ENCODE measurements at places on chromosomes 16 and 17.

DNA sequence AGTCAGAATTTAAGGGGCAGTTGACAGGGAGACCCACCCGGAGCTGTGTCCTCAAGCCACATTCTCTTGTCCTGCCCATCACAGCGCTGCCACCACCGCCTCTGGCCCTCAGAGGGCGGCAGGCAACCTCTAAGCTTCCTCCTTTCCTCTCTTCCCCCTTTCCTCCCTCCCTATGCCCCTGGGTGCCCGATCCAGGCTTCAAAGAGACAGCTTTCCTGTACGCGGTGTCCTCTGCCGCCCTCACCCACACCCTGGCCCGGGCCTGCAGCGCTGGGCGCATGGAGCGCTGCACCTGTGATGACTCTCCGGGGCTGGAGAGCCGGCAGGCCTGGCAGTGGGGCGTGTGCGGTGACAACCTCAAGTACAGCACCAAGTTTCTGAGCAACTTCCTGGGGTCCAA, 23.5 kb downstream of the WNT9B start:
- no peak for ATAC-seq

DNA sequence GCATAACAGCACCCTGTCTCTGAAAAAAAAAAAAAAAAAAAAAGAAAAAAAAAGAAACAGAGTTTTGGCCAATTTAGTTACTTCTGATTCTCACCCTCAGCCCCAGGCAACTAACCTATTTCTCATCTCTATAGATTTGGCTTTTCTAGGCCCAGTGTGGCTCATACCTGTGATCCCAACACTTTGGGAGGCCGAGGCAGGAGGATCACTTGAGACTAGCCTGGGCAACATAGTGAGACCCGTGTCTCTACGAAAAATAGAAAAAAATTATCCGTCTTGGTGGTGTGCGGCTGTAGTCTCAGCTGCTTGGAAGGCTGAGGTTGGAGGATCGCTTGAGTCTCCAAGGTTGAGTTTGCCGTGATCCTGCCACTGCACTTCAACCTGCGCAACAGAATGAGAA, 8.7 kb downstream of the RPS6KB1 start:
- ATAC-seq, result no peak

- no peak for ATAC-seq
Observed at GRCh38 chr16:85423631-85424030, 189.5 kb upstream of the GSE1 start.

GRCh38 chr16:87353613-87354012, 30.0 kb downstream of the FBXO31 start:
- ATAC-seq, result no peak

- ATAC-seq, result no peak
Observed at GRCh38 chr16:5776876-5777275, 679.3 kb upstream of the EEF2KMT start.

- no peak for ATAC-seq
Observed at GRCh38 chr16:25835126-25835525, 143.4 kb downstream of the HS3ST4 start.

DNA sequence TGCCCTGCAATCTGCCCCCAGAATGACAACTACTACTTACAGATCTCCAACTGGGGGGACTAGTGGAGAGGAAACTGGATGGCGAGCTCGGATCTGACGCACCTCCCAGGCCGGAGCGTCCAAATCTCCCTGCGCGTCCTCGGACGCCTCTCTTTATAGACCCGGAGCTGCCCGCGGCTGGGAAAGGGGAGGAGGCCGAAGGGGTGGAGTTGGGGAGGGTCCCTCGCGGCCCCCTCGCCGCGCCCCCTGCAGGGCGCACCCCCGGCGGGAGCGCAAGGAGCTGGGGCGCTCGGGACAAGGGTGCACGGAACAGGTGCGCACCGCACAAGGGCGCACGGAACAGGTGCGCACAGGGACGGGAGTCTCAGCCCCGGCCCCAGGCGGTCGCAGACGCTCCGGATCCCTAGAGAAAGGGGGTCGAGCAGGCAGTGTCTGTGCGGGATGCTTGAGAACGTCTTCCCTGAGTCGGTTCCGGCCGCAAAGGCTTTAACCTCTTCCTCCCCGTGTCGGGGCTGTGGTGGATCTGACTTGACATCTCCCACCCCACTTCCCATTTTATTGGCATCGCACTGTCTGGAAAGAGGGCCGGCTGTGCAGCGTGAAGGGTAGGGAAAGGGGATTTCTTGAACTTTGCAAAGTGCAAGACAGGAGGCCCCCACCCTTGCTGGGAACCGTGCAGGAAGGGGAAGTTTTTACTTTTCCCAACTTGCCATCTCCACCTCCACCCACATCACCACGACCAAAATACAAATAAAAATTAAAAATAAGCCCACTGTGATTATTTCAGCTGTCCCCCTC, at the start of gene MYH11:
Gene MYH11 (minus strand): TSS at position 128 of the 798 bp plus-strand sequence. CDS start 18,776 bp downstream, outside the sequence.
- ATAC-seq, result peak; percentile 34

DNA sequence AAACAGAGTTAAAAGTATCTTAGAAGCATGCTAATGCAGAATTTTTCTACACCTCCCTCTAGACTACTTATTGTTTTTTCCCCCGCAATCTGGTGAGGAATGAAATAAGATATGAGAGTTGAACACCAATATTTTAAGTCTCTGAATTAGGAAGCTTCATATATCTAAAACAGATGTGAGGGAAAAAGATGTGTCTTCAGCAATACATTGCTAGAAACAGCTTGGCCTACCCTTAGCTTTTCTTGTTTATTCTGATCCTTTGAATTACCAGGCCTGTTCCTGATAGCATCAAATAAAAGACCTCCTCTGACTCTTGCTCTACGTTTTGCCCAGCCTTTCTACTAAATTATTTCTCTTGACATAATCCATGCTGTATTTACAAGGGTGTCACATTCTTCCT, 221.8 kb downstream of the CDH11 start:
- ATAC-seq, result peak; percentile 91

DNA sequence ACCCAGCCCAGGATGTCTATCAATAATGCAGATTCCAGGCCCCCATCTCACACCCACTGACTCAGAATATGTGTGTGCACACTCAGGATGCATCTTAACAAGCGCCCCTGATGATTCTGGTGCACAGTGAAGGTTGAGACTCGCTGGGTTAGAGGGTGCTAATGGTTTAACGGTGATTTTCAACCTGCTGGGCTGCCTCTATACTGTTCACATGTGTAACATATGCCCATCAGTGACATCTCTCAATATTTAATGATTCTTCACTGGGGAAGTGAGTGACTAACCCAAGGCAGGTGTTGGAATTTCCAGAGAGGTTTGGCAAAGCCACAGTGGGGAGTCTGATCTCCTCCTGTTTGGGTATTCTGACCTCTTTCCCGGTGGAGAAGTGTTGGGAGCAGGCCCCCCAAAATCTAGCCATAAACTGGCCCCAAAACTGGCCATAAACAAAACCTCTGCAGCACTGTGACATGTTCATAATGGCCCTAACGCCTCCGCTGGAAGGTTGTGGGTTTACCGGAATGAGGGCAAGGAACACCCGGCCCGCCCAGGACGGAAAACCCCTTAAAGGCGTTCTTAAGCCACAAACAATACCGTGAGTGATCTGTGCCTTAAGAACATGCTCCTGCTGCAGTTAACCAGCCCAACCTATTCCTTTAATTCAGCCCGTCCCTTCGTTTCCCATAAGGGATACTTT, 4.1 kb upstream of the DOC2B start:
- no peak for ATAC-seq

- peak; percentile 21 for ATAC-seq
Observed at GRCh38 chr17:42252597-42253550, 23.3 kb downstream of the STAT5B start.

DNA sequence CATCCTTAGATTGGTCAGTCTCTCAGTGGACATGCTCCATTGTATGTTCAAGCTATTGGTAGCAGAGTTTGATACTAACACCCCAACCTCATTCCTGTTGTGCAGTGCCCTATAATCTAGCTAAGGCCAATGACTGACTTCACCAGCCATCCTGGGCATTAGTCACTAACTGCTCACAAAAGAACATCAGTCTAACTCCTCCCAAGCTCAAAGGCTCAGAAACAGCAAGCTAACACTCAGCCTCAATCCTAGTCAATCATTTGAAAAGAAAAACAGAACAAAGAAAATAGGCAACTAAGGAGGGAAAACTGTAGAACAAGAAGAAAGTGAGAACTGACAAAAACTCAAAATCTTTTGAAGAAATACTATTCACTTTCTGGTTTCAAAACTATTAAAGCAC, 199.1 kb upstream of the C17orf78 start:
- peak; percentile 29 for ATAC-seq

GRCh38 chr16:87129771-87130170, 187.4 kb downstream of the C16orf95 start:
- no peak for ATAC-seq

- ATAC-seq, result no peak
Observed at GRCh38 chr16:56324406-56324805, 100.9 kb downstream of the AMFR start.

GRCh38 chr17:70882504-70882903, 713.2 kb downstream of the KCNJ2 start:
- no peak for ATAC-seq

- no peak for ATAC-seq
Observed at GRCh38 chr16:58492735-58493134, 7.2 kb upstream of the NDRG4 start.

DNA sequence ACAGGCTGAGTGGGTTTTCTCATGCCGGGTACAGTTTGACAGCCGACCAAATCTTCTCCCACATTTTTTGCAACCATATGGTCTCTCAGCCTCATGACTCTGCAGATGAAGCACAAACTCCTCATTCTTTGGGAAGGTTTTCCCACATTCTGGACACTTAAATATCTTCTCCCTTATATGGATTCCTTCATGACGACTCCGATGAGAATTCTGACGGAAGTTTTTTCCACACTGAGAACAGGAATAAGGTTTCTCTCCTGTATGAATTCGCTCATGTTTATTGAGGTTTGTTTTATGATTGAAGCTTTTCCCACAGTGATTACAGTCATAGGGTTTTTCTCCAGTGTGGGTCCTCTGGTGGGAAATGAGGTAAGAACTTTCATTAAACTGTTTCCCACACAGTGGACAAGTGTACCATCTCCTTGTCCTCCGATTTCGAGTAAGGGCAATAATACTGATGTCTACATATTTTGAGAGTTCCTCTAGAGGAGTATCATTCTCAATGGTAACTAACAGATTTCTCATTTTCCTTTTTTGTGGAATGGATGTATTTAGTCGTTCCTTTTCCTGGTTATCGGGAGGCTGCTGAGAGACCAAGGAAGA, 10.9 kb downstream of the ZNF200 start:
- no peak for ATAC-seq

DNA sequence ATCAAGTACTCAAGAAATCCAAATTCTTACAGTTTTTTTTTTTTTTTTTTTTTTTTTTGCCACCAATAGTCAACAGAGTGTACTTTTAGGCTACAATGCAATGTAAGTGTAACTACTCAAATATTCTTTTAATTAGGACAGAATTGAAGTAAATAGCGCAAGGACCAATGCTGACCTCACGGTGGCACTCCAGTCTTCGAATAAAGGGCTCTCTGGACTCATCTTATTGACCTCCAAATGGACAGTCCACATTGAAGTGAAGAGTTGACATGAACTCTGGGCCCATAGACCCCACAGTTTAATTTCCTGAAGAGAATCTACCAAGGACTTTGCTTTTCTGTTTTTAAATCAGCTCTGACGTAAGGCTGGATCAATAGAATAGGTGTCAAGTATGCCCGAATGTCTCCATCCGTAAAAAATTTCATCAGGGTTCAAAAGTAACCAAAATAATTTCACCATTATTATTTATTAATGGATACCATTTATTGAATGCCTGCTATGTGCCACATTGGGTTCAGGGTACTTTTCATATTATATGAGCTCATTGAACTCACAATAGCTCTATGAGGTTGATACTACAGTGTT, 7.3 kb upstream of the DDX52 start:
- peak; percentile 91 for ATAC-seq

DNA sequence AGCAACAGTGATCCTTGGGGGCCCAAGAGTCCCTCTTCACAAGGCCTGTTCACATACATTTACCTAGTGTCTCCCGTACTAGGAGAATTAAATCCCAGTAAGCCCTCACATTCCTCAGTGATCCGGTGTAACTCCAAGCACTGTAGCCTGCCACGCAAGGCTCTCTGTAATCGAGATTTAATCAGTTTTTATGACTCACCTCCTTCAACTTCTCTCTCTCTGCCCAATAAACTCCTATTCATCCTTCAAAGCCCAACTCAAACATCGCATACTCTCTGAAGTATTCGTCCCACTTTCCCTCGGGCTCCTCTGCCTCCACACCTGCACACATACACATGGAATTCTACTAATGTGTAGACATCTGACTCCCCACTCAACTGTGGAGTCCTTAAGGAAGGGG, 141.8 kb downstream of the CMIP start:
- no peak for ATAC-seq

DNA sequence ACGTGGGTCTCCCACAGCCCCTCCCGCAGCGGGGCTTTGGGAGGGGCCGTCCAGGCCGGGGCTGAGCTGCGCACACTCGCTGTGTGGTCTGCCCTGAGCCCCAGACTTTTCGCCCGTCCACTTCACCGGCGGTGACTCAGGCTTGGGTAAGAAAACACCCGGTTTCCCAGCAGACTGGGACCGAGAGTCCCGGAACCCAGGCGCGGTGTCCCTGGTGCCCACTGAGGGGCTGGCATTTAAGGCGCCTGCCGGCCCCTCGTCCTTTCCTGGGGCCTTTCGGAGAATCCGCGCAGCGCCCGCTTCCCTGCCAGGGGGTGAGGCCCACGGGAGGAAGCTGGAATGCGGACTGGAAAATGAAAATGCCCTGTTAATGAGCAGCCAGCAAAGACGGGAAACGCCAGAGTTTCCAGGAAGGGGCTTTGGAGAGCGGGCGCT, 100.3 kb downstream of the C16orf95 start:
- no peak for ATAC-seq

GRCh38 chr16:75238132-75238852, 13.1 kb downstream of the BCAR1 start:
- ATAC-seq, result peak; percentile 72

Data from SK-N-SH treated with all-trans-retinoic acid at 6 μM for 48 hours (cell line).